ENCODE measurements at places on chromosomes 6 and 20.

DNA sequence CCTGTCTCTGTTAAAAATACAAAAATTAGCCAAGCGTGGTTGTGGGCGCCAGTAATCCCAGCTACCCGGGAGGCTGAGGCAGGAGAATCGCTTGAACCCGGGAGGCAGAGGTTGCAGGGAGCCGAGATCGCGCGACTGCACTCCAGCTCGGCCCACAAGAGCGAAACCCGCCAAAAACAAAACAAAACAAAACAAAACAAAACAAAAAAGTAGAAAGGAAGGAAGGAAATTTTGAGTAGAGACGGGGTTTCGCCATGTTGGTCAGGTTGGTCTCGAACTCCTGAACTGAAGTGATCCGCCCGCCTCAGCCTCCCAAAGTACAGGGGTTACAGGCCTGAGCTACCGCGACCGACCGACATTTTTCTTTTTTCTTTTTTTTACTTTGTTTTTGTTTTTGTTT is 30.6 kb upstream of the PRSS16 start:
- no peak for DNase-seq

GRCh38 chr20:45345104-45345936 is 2.9 kb downstream of the SDC4 start:
- DNase-seq = no peak

DNA sequence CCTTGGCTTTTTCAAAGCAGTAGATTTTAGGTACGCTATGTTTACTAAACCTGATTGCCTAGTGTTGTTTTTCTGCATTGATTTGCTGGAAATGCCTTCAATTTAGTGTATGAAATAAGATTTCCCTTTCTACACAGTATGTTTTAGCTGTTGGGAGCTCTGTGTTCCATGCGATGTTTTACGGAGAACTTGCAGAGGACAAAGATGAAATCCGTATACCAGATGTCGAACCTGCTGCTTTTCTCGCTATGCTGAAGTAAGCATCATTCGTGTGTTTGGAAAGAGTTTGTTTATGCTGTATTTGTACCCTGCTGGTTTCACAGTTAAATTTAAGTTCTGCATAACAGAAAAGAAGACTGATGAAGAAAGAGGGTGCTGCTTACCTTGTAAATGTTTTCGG is 1.9 kb downstream of the BTBD3 start:
- no peak for DNase-seq

DNA sequence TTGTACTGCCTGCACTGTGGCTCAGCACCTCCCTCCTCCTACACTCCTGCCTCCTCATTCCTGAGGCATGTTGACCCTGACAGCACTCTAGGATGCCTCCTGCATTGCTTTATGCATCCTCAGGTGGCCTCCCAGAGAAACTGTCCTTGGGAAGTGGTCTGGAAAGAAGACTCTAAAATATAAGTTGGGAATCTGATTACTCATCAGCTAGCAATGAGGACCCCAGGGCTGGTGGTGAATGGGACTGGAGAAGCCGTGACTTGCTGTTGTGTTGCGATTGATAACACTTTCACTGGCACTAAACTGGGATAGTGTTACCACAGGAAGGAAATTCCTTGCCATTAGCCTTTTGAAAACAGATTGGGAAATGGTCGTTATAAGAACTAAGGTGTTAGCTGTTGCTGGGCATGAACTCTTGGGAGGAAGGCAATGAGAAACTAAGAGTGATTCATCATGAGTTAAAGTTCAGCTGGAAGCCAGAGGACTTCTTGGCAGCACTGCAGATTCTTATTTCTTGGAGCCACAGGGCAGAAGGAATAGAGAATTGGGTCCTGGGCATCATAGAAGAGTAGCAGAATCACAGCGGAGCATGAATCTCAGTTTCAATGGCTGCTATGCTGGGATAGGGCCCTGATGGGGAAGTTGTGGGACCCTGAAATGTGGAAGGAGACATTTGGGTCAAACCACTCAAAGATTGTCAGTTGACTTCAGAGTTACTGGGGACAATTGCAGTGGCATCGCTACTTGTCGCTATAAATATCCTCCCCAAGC is 10.1 kb upstream of the SIRPD start:
- DNase-seq = peak; percentile 67

- no peak for DNase-seq
Measured at GRCh38 chr6:33198159-33198852, 2.2 kb downstream of the RXRB start.

- DNase-seq = no peak
Measured at GRCh38 chr20:31781945-31782344, 37.2 kb upstream of the MYLK2 start.

DNA sequence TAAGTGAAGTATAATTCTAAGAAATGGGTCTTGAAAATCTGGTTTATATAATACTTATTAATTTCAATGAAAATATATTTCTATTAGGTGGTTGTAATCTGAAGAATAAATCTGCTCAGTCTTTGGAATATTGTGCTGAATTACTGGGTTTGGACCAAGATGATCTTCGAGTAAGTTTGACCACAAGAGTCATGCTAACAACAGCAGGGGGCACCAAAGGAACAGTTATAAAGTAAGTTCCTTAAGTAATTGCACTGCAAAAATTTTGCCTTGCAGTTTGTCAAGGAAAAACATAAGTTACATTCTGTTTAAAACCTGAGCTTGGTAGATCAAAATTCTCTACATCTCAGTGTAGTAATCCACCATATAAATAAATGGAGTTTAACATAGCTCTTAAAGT is 106.0 kb downstream of the MYO6 start:
- DNase-seq = no peak

- no peak for DNase-seq
Measured at GRCh38 chr6:39407446-39407993, 85.0 kb upstream of the KCNK16 start.

GRCh38 chr20:19756761-19757486 is 1.1 kb upstream of the RIN2 start:
- DNase-seq = no peak
